ENCODE measurements at places on chromosomes 11 and 22. TPM values are rescaled to one million over a fixed set of nuclear protein-coding genes. Genes with fewer than 3 reads are reported as not detected.

CD82 gene
- 29.3 TPM for total RNA-seq

GLYATL1B gene
- total RNA-seq = not detected

ALDH3B2 gene
- not detected for total RNA-seq

MMP8 gene
- total RNA-seq = not detected

CYB5R3 gene
- 66.5 TPM for total RNA-seq

SDHD gene
- 183 TPM for total RNA-seq

KDM4D gene
- 0.56 TPM for total RNA-seq

CALCA gene
- not detected for total RNA-seq

KCNQ1OT1 gene
- total RNA-seq = 1.5 TPM

TRPM5 gene
- not detected for total RNA-seq

SYT12 gene
- total RNA-seq = 2.0 TPM

CYP2D6 gene
- total RNA-seq = 0.56 TPM

DMC1 gene
- 4.2 TPM for total RNA-seq

P2RX6 gene
- total RNA-seq = 2.7 TPM

CKAP5 gene
- 85.3 TPM for total RNA-seq

SOX6 gene
- total RNA-seq = 0.28 TPM

CCND1 gene
- 1,108 TPM for total RNA-seq

FUT4 gene
- total RNA-seq = 6.2 TPM

C22orf31 gene
- total RNA-seq = not detected

APOL4 gene
- 0.38 TPM for total RNA-seq

TRIM51 gene
- not detected for total RNA-seq

SLC22A12 gene
- total RNA-seq = not detected

SOX10 gene
- total RNA-seq = not detected

CCDC188 gene
- total RNA-seq = 0.38 TPM

CST6 gene
- total RNA-seq = 0.38 TPM

CASP12 gene
- under 0.01 TPM for total RNA-seq

UQCR10 gene
- 68.5 TPM for total RNA-seq

MMP27 gene
- total RNA-seq = not detected

HBG1 gene
- total RNA-seq = not detected

SLC25A45 gene
- 2.8 TPM for total RNA-seq

MYRF gene
- total RNA-seq = 2.0 TPM

CRYBB2 gene
- total RNA-seq = not detected

MCM5 gene
- total RNA-seq = 87.8 TPM

GANAB gene
- total RNA-seq = 233 TPM

MS4A4E gene
- total RNA-seq = not detected

MYO7A gene
- under 0.01 TPM for total RNA-seq

PKP3 gene
- 2.1 TPM for total RNA-seq

KCTD14 gene
- total RNA-seq = 0.56 TPM

GGTLC2 gene
- not detected for total RNA-seq

KCTD17 gene
- 35.7 TPM for total RNA-seq

GRM5 gene
- under 0.01 TPM for total RNA-seq

TEX54 gene
- total RNA-seq = not detected

GGT1 gene
- 3.1 TPM for total RNA-seq

GLYAT gene
- total RNA-seq = not detected

ADAMTS15 gene
- total RNA-seq = 13.5 TPM

SPDYC gene
- not detected for total RNA-seq

ROBO4 gene
- total RNA-seq = 1.1 TPM

RFPL2 gene
- not detected for total RNA-seq

OR5P2 gene
- not detected for total RNA-seq

TTC28 gene
- total RNA-seq = 20.3 TPM
